ENCODE measurements at places on chromosomes 5 and 9.

GRCh38 chr5:138489683-138490061 is 24.4 kb downstream of the EGR1 start:
- DNase-seq, result no peak

- DNase-seq, result no peak
Measured at GRCh38 chr9:89274838-89275237, 36.2 kb upstream of the CKS2 start.

GRCh38 chr9:133526721-133527321 is 2.1 kb upstream of the MYMK start:
- DNase-seq, result no peak

- DNase-seq, result no peak
Measured at GRCh38 chr9:108108280-108108851, 618.8 kb upstream of the KLF4 start.

DNA sequence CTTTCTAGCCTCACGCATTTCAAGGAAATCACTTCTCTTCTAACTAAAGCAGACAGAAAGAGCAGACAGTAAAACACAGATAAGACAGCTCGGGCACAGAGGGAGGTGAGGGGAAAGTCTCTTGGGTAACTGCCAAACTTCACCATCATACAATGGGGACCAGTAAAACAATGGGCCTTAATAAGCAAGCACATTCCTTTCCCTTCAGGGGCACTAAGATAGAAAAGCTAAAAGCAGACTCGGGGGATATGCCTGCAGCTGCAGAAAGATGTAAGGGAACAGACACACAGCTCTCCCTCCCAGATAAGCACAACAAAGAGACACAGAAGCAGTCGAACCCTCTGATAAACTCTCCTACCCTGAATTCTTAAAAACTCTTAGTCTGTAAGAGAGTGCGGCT is 15.6 kb upstream of the CKS2 start:
- DNase-seq, result no peak

- DNase-seq, result no peak
Measured at GRCh38 chr5:118440496-118440895, 547.9 kb downstream of the DTWD2 start.

DNA sequence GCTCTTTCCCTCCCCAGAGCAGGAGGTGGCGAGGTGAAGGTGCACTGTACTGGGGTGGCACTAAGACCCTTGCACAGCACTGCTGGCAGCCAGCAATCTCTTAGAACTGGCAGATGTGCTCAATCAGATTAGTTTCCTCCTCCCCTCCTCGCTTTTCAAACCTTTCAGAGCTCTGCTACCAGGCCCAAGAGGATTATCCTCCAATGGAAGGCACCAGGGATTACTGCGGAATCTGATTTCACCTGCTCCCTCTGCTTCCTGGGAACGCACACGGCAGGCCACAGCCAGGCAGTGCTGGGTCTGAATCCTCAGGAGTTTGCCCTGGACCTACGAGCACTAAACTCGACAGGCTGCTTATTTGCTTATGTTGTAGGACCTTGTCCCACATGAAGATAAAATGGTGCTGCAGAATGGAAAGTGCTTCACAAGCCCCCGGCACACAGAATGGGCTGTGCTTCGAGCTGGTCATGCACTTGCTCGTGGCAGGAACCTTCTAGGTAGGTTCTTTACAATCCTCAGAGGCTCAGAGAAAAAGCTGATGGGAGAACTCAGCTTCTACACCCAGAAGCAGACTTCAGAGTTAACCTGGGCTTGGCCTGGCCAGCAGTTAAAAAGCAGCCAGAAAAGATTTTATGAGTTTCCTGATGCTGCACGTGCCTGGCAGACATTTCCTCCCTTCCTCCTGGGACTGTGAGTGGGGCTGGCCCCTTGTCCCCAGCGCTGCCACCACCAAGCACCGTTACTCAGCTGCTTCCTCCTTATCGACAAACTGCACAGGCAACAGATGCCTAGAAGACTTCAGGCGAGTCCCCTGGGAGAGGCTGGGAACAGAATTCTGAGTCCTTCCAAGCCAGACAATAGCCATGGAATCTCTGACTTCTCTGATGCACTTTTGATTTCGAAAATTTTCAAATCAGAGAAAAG is 33.1 kb downstream of the FABP6 start:
- no peak for DNase-seq

DNA sequence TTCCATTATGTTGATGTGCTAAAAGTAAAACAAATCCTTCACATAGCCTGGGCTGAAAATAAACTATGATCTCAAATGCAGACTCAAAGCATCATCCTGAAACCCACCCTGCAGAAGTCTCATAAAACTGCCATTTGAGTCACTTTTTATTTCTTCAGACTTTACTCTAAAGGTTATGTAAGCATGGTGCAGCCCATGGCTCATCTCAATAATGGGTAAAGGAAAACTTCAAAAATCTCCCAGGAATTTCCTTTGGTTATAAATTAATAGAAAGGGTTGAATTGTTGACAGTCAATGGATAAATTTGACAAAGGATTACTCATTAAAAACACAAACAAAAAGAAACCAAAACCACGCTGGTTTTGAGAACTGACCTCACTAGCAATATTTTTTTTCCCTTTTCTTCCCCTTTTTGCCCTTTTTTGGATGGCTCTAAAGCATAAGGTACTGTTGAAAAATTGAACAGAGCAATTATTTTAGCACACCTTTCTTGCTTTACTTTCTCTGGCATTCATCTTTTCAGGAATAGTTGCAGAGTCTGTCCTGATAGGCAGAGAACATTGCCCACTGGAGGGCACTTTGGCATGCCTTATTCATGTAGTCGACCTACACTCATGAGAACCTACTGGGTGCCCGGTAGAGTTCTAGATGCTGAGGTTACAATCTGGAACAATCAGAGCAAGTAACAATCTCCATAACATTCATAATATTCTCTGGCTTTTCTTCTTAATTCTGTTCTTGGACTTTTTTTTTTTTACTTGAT is 191.4 kb downstream of the TMEM167A start:
- no peak for DNase-seq

DNA sequence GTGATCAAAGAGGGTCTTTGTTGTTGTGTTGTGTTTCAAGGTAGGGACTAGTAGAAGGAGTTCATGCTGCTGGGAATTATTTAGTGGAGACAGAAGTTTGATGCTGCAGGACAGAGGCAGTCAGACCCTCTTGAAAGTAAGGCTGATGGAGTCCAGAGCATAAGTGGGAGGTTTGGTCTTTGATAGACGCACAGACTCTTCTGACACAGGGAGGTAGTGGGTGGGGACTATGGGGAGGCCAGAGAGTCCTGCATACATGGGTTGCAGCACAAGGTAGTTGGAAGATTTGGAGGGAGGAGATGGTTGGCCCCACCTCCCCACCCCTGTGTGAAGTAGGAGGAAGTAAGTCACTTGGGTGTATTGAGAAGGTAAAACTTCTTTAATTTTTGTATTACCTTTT is 2.4 kb upstream of the CCDC112 start:
- DNase-seq, result no peak

GRCh38 chr5:157025093-157025698 is 33.7 kb downstream of the HAVCR1 start:
- DNase-seq, result no peak

GRCh38 chr5:108953940-108954339 is 206.2 kb downstream of the FER start:
- DNase-seq, result no peak

DNA sequence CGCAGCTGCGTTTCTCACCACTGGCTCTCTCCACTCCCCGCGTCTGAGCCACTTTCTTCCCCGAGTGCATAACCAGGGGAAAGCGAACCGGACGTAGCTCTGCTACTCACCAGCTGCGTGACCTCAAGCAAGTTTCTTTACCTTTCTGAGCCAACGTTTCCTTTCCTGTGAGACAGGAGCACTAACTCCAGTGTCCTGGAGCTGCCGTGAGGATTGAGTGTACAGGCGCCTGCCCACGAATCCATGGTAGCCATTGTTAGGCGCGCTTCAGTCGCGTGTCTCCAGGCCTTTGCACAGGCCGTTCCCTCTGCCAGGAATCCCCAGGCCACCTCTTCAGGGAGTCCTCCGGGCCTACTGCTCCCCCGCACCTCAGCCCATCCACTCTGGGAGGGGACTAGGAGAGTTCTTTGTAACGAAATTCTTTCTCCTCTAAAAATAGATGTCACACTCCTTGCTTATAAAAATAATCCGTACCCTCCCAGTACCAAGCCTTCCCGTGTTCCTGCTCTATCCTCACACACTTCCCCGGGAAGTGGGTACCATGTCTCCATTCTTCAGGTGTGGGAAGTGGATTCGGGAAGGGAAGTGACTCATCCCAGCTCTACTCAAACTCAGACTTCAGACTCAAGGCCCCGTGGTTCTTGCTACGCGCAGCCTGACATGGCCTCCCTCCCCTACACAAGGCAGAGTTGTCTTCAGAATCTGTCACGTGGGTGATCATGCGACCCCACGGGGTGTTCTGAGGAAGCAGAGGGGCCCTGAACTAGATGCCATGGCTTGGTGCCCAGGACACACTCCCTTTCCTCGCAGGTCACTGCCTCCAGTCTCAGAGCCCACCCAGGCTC is 16.1 kb upstream of the CRB2 start:
- DNase-seq, result no peak
